Nephron progenitor cell (in vitro differentiated cells): ENCODE measurements at places on chromosomes 4 and X.
A peak's percentile ranks its signal among the peaks of the same experiment; 100 is the strongest.

DNA sequence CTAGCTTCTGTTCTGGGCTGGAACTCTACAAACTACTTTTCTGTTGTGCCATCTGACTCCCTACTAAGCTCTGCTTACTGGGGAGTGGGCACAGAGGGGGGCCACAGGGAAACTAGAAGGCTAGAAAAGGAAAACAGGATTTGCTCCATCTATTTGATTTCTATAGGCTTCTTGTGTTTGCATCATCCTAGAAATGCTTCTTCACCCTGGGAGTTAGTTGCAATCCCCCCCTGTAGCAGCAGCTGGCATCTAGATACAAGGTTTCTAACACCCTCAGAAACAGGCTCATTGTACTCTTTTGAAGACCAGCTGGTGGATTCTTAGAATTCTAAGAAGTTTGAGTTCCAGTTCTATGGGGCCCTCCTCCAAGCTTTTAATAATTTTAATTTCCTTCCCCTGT lies 213.4 kb downstream of the TMA16 start:
- DNase-seq: no peak

DNA sequence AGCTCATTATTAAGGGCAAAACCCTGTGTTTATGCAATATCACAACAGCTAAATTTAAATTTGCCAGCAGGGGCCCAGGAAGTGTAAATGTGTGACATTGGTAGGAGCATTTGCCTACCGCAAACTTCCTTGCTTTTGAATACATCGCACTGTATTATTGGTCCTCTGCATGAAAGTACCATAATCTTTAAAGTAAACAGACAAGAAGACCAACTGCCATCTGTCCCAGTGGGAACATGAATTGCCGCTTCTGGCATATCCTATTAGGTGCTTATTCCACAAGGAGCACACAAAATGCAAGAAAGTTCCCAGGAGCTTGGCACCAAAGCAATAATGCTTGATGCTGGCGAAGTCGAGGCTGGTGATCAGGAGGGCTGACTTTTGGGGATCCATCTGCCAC lies 51.3 kb downstream of the SOD3 start:
- no peak for DNase-seq

GRCh38 chr4:139773560-139774318 lies 108.1 kb downstream of the MGST2 start:
- DNase-seq: no peak

- no peak for DNase-seq
Measured at GRCh38 chr4:11368701-11369115, 60.0 kb downstream of the HS3ST1 start.

GRCh38 chr4:145566768-145567167 lies 52.4 kb upstream of the MMAA start:
- no peak for DNase-seq

DNA sequence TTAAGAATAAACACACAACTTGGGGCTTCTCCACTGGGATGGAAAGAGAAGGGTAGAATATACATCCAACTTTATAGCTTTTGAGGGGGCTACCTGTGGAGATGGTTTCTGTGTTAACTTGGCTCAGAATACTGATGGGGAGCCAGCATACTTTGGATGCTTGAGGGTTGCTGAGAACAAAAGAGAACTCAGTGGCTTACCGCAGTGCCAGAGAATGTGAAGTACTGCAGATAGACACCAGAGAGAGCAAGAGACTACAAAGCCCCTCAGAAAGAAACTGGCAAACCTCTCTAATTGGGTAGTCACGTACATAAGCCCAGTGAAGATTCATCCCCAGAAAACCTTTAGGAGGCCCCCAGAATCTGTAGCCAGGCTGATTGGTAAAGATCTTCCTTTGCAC lies 214.4 kb downstream of the DCHS2 start:
- no peak for DNase-seq

- no peak for DNase-seq
Measured at GRCh38 chr4:170627418-170627817, 537.7 kb upstream of the AADAT start.

DNA sequence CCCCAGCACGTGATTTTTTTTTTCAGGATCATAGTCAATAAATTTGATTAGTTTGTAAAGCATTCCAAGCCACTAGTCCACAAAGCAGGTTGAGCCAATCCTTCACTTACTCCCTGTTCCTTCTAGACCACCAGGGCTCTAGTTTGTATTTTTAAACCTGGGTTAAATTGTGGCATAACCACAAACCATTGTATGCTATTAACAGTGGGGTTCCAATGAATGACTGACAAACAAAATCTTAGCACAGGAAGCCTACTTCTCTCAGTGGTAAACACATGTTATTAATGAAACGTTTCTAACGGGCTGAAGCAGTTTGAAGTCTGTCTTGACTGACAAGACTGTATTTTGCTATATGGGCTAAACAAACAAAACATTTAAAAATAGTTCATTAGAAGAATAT lies 48.6 kb upstream of the GYPA start:
- no peak for DNase-seq

- DNase-seq: no peak
Measured at GRCh38 chrX:124358800-124359383, 12.5 kb downstream of the SH2D1A start.

- DNase-seq: no peak
Measured at GRCh38 chrX:30830326-30830943, 58.6 kb downstream of the TAB3 start.

DNA sequence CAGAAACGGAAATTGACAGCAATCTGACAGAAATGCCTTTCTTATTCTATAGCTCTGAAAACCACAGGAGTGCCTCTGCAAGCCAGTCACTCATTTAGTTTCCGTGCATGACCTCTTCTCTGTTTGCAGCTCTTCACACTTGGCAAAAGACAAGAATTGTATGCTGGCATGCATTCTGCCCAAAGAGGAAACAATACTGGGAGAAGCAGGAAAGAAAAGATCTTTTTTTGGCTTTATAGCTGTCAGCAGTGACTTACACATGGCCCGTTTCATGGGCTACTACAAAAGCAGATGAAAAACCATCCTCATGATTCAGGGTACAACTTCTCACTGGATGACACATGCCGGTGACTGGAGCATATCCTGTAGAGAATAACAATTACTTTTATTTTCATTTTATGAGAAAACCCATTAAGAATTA lies 249.4 kb downstream of the ADAMTS3 start:
- no peak for DNase-seq

DNA sequence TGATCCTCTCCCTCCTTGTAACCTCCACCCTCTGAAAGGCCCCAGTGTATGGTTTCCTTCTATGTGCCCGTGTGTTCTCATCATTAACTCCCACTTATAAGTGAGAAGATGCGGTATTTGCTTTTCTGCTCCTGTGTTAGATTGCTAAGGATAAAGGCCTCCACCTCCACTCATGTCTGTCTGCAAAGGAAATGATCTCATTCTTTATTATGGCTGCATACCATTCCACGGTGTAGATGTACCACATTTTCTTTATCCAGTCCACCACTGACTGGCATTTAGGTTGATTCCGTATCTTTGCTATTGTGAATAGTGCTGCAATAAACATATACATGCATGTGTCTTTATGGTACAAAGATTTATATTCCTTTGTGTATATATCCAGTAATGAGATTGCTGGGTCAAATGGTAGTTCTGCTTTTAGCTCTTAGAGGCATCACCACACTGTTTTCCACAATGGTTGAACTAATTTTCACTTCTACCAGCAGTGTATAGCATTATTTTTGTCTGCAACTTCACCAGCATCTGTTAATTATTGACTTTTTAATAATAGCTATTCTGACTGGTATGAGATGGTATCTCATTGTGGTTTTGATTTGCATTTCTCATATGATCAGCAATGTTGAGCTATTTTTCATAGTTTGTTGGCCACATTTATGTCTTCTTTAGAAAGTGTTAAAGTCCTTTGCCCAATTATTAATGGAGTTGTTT lies 1030.9 kb downstream of the FSTL5 start:
- DNase-seq: no peak

- DNase-seq: no peak
Measured at GRCh38 chrX:19194285-19195242, 72.3 kb upstream of the ADGRG2 start.

- no peak for DNase-seq
Measured at GRCh38 chrX:18297251-18297650, 57.2 kb downstream of the SCML2 start.

DNA sequence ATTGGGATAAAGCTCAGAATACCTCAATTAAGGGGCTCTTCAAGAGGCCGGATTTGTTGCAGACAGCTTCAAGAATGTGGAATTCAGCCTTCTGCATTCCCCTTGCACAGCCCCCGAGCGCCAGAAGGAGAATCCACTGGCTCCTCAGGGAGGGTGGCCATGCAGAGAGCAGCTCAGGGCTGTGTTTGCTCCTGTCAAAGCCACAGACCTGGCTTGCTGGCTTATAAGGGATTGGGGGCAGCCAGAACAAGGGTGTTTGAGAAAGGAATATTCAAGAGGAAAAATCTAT lies 36.8 kb downstream of the ING2 start:
- peak; percentile 33 for DNase-seq

DNA sequence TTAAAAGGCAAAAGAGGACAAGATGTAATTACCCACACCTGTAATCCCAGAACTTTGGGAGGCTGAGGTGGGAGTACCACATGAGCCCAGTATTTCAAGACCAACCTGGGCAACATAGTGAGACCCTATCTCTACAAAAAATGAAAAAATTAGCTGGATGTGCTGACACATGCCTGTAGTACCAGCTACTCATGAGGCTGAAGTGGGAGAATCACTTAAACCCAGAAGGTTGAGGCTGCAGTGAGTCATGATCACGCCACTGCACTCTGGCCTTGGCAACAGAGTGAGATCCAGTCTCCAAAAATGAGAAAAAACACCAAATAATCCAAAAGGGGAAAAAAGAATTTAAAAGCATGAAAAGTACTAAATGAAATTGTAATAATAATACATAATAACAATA lies 30.8 kb downstream of the NR0B1 start:
- DNase-seq: no peak

DNA sequence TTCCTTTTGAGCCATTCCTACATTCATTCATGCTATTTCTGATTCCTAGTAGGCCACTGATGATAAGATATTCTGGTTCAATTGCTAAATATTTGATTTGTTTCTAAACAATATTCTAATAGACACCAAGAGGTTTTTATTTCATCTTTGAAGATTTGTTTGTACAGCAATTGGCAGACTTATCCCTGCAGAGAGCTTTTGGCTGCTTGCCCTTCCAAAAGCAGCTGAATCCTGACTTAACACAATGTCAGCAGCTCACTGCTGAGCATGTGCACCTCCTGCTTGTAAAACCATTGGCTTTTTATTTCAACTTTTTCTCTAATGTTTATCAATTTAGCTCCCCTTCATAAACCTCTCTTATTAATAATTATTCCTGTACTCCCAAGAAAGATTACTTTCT lies 45.3 kb downstream of the MMRN1 start:
- no peak for DNase-seq
